ENCODE measurements at places on chromosomes 2 and 18. TPM values are rescaled to one million over a fixed set of nuclear protein-coding genes. Genes with fewer than 3 reads are reported as not detected.
A peak's percentile ranks its signal among the peaks of the same experiment; 100 is the strongest.

Gene ARHGAP25
- 68.2 TPM for total RNA-seq

Gene FRZB
- total RNA-seq = not detected

GRCh38 chr2:219308142-219309101 lies 779 bp downstream of the PTPRN start:
- peak; percentile 83 for DNase-seq

Gene AQP12A
- not detected for total RNA-seq

DNA sequence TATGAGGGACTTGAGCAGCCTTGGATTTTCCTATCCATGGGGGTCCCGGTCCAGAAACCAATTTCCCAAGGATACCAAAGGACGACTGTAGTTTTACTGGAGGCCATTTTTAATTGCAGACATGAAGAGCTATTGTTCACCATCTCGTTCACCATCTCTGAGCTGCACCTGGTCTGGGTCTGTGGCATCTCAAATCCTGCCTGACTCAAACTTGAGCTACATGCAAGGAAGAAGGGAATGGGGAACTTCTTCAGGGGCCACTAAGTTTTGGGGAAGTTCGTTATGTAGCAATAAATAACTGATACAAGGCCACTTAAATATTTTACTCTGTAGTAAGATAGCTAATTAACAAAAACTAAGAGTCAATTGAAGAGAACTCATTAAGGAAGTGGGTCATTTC lies 2.1 kb upstream of the SMCHD1 start:
- no peak for DNase-seq

DNA sequence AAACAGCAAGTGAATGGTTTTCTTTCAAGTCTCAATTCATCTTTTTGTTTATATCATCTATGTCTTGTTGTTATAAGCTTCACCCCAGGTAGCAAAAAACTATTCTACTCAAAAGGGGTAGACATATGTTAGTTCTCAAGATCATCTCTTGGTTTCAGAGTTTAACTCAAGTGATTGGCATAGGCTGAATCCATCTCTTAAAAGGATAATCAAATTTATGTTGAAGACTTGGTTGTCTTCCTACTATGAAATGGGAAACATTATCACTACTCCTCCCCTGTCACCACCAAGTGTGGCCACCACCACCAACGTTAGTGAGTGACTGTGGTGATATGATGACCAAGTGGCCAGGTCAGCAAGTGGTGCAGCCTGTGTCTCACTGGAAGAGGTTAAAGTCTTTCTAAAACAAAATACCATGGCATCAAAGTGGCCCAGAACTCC lies 1.5 kb downstream of the IL1B start:
- no peak for DNase-seq

DNA sequence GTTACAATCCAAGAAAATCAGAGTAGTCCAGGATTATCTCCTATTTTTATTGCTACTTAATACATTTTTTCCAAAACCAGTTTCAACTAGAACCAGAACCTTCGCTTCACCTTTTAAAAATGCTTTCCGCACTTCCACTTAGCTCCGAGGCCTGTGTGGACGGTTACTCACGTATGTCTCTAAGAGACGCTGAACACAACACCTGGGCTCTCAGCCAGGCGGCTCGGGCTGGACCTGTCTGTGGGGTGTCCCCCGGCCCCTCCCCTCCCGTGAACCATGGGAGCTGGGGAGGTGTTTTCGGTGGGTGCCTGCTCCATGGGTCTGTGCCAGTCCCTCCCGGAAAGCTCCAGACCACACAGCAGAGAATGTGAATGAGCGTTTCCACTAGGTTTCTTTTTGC lies 223.8 kb downstream of the GLI2 start:
- DNase-seq = no peak

- peak; percentile 82 for DNase-seq
These were observed 954 bp upstream of the CTDSP1 start for GRCh38 chr2:218398437-218399390.

- no peak for DNase-seq
These were observed 17.0 kb upstream of the RBMS1 start for GRCh38 chr2:160510617-160511016.

DNA sequence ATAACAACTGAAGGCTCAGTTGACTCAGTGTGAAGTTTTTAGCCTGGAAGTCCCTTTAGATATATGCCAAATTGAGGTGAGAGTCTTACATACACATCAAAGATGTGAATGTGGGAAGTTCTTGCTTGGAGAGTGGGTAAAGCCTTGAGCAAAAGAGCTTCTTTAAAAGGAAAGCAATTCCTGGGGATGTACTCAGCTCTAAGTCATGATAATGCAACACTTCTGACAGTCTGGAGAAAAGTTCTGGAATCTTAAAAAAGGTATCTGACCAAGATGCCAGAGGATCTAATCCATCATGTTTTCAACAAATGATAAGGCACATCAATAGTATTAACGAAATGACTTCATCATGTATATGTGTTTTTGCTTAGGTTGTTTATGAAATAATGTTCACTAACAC lies 351.2 kb downstream of the CDH19 start:
- no peak for DNase-seq

GRCh38 chr18:58789876-58790240 lies 74.8 kb upstream of the ZNF532 start:
- DNase-seq = no peak

Gene ABCG8
- not detected for total RNA-seq

Gene CHRNG
- total RNA-seq = not detected

Gene PTPN18
- 67.0 TPM for total RNA-seq

Gene SERPINB12
- not detected for total RNA-seq

GRCh38 chr18:3998698-3999333 lies 456.3 kb downstream of the DLGAP1 start:
- DNase-seq = peak; percentile 32

DNA sequence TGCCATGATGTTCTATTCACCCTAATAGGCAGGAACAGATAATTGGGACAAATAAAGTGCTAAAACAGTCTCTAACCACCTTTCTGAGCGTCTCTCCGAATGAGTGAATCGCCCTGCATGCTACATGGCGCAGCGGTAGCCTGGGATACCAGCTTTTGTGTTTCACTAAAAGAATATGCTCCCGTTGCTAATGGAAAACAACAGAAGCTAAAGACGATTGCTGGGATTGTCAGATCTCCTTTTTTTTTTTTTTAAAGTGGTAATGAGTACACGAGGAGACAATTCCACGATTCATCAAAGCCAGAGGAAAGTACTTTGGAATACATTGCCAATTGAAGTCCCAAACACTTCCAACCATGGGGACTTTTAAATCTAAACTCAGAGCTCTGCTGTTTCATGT lies 1815.3 kb upstream of the CELF4 start:
- no peak for DNase-seq

- DNase-seq = no peak
These were observed 315.6 kb downstream of the LPIN1 start for GRCh38 chr2:12062053-12062395.

DNA sequence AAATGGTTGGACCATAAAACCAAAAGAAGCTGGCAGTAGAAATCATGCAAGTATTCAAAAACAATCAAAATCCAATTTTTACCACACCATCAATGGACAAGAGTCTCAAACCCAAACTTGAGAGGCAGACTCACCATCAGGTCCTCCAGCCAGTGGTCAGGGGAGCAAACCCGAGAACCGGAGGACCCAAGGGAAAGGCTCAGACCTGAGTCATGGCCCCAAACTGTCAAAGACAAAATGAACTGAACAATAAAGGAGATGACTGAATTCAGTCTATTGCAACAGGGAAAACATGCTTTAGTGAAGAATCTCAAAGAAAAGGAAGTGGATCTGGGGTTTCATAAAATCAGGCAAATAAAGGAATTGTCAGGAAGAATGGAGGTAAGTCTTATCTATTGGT lies 150.7 kb upstream of the MGAT5 start:
- no peak for DNase-seq

DNA sequence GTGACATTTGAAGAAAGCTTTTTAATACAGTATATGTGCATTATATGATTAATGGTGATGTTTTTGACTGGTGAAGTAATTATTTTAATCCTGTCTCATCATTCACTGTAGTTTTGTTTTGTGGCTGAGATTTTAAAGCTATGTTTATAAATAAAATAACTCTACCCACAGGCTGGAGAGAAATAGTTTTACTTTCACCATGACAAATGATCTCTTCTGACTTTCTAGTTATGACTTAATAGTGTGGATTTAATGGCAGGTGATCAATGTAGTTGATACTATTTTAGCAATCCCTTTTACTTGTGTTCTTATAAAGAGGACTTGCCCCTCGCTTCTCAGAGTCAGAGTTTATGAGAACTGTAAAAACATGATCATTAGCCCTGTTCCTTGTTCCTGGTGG lies 289.5 kb upstream of the SIX3 start:
- DNase-seq = no peak

DNA sequence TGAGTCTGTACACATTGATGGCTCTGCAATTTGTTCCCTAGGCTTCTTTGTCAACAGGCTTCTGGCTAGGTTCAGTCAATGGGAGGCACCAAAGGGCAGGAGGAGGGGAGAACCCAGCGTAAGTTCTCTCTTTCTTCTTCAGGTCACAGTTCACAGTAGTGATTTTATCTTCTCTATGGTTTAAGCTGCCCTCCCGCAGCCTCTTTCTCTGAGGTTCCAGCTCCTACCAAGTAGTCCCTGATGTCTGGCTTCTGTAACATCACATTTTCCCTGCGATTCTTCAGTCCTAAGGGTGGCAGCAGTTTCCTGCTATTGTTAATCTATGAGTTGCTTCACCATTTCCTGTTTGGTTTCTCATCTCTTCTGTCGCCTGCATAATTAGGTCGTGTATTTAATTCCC lies 107.4 kb downstream of the CPO start:
- peak; percentile 48 for DNase-seq

Gene AQP4
- not detected for total RNA-seq
